Activated CD4-positive, alpha-beta memory T cell treated with anti-CD3 and anti-CD28 coated beads for 36 hours (primary cell): ENCODE measurements at places on chromosomes 6 and 20. TPM values are rescaled to one million over a fixed set of nuclear protein-coding genes. Genes with fewer than 3 reads are reported as not detected.
A peak's percentile ranks its signal among the peaks of the same experiment; 100 is the strongest.

DNA sequence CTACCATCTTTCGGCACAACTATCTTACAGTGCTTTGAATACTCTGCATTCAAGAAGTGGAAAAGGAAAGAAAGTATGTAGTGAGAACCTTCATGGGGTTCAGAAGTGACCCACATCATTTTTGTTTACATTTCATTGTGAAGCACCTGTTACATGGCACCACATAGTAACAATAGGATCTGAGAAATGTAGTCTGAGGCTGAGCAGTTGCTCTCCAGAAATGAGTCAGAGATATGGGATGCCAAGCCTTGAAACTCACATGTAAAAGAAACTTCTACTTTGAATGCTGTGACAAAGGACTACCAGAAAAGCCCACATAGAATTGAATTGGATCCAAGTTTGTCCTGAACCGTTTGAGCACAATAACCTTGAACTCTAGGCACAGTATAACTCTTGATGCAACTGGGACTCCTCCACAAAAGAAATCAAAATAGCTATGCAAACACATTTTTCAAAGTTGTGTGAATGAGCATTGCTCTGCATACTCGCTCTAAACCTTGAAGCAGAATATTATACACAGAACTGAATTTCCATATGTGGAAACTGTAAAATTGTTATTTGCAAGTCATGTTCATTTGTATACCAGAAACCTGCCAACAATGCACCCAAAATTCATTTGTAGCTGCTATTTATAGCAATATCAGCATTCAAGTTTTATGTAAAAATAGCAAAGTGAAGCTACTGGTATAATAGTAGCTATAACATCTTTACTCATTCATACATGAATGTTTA lies 400.9 kb upstream of the POU3F2 start:
- no peak overlapping the region for H3K4me3 ChIP-seq
- H3K27ac ChIP-seq, result no peak overlapping the region
- no peak for DNase-seq
- no peaks in the 10 kb centered on the region for H3K36me3 ChIP-seq
- no peaks in the 10 kb centered on the region for H3K27me3 ChIP-seq
- no peaks in the 10 kb centered on the region for H3K4me1 ChIP-seq

DNA sequence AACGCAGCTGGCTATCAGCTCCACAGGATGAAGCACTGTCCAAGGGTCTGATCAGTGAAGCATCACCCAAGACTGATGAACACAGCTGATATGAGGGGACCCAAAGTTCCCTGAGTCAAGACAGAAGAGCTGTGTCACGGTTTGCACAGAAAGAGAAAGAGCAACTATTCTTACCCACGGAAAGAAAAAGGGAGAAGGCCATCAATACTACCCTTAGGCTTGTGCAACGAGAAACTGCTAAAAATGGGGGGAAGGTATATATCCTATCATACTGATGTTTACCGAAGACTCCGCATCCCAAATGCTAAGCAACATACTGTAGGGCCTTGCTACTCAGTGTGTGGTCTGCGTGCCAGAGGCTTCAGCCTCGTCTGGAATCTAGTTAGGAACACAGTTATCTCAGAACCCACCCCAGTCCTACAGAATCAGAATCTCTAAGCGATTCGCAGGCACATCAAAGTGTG lies 665 bp downstream of the FASTKD5 start:
- peak overlapping the region; percentile 89 for H3K4me3 ChIP-seq
- H3K27ac ChIP-seq, result peak overlapping the region; percentile 95
- peaks cover 41% of the 10 kb centered on the region for H3K4me1 ChIP-seq
- DNase-seq, result peak; percentile 31

- H3K4me3 ChIP-seq, result peak within 1 kb of the TSS; percentile 91
- peak within 1 kb of the TSS; percentile 90 for H3K27ac ChIP-seq
- no peaks in the 10 kb centered on the region for H3K27me3 ChIP-seq
- DNase-seq, result peak; percentile 82
- peaks cover 5% of the 10 kb centered on the region for H3K36me3 ChIP-seq
Measured at GRCh38 chr6:34791701-34792604, at the start of gene BLTP3A. BLTP3A (plus strand) TSS chr6:34792083; CDS start chr6:34792251, 168 bp downstream.

DNA sequence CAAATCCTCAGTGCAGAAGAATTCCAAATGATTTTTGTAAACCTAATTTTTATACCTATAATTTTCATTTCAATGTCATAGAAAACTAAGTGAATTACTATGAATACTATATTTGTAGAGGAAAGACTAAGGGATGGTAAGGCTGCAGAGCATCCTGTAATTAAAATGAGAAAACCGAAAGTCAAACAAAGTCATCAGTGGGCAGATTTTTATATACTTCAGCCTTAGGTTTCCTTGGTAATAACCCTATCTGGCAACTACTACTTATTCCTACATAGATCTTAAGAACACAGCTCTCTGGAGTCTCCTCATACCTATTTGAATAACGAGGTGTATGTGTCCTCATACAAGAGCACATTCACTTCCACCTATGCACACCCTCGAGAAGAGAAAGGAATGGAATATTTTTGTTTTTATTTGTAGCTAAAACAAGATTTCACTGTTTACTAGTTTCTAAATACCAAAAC lies 117.9 kb upstream of the SGK1 start:
- H3K4me1 ChIP-seq, result peaks cover 38% of the 10 kb centered on the region
- H3K36me3 ChIP-seq, result no peaks in the 10 kb centered on the region
- no peak for DNase-seq
- peak overlapping the region; percentile 58 for H3K4me3 ChIP-seq
- no peaks in the 10 kb centered on the region for H3K27me3 ChIP-seq

DNA sequence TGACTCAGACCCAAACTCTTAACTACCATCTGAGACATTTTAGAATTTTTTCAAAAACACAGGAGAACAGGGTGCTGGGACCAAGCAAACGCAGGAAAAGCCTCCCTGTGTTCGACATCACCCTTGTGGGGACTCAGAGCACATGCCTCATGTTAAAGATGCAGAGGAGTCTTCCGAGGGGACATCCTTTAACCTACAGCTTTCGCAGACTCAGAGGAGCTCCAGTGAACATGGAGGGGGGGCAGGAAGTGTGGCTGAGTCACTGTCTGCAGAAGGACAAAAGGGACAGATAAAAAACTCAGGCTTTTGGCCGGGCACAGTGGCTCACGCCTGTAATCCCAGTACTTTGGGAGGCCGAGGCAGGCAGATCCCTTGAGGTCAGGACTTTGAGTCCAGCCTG lies 15.1 kb downstream of the BMP7 start:
- no peak overlapping the region for H3K27ac ChIP-seq
- peaks cover 2% of the 10 kb centered on the region for H3K4me1 ChIP-seq
- no peak overlapping the region for H3K4me3 ChIP-seq

The OR11A1 gene
- not detected for total RNA-seq

The CCN5 gene
- total RNA-seq, result not detected

The HAO1 gene
- not detected for total RNA-seq
